Foreskin keratinocyte (primary cell): ENCODE measurements at places on chromosomes 7 and 10.

GRCh38 chr10:115572740-115573455, 479.7 kb downstream of the ATRNL1 start:
- DNase-seq: no peak

DNA sequence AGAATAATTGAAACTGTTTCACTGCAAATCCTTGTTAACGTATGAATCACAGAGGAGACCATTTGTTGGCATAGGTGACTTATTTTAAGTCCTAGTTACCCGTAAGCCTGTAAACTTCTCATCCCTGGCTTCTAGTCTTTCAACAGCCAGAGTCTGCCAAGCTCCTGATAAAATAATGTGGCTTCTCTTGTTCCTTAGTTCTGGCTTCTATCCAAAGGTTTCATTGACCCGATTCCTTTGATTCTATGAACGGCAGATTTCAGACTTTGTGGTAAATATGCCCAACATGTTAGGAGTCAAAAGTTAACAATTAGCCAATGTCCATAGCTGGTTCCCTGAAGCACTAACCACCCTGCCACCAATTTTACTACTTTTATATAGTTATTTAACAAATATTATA, 23.3 kb downstream of the DNAH11 start:
- no peak for DNase-seq

DNA sequence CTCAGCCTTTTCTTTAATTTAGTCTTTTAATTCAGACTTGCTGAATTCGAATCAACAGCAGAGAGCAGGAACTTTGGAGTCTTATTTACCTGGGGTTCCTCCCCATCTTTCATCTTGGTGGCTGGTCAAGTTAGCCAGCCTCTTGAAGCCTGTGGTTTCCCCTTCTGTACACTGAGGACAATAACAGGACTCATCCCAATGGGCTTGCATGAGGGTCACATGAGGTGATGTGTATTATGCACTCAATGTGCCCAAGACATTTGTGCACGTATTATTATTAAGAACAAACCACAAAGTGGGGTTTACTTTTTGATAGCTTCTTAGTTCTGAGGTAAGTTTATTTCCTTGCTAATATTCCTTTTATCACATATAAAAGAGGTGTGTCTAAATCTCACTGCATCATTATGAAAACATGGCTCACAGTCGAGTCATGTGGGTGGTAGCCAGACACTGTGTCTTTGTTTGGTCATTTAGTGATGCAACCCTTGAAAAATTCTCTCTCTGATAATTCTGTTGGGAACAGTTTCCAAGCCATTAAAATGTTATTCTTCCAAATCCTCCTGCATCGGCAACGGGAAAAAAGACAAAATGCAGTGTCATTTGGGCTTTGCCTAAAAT, 86.5 kb upstream of the GRB10 start:
- DNase-seq: peak; percentile 37

GRCh38 chr10:78333362-78334143, 299.9 kb downstream of the RPS24 start:
- DNase-seq: no peak

DNA sequence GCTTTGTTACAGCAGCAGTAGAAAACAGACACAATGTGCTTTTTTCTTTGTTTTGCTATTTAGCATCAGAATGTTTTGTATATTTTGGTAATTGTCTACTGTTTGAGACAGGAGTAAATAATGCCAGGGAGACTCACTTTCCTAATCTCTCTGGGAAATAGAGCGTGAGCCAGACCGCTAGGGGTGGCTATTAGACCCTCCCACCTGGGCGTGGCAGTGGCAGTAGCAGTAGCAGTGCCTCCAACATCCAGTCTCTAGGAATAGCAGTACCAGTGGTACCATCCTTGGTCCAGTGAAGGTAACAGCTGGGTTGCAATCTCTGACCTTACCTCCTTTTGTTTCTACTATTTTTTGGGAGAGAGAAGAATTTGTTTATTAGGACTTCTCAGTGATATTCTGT, 165.7 kb upstream of the MAGI2 start:
- no peak for DNase-seq

GRCh38 chr10:119301397-119301796, 94.0 kb downstream of the GRK5 start:
- no peak for DNase-seq

- DNase-seq: no peak
Observed at GRCh38 chr10:98673171-98673782, 226.5 kb upstream of the HPS1 start.

- DNase-seq: no peak
Observed at GRCh38 chr7:152122540-152122939, 97.1 kb downstream of the GALNT11 start.

- no peak for DNase-seq
Observed at GRCh38 chr10:108412323-108412722, 1247.8 kb upstream of the SORCS1 start.

- no peak for DNase-seq
Observed at GRCh38 chr10:49609283-49610113, 612 bp upstream of the SLC18A3 start.

- no peak for DNase-seq
Observed at GRCh38 chr7:157977306-157977705, 610.3 kb downstream of the PTPRN2 start.

- DNase-seq: no peak
Observed at GRCh38 chr10:71093531-71093930, 118.8 kb upstream of the UNC5B start.

DNA sequence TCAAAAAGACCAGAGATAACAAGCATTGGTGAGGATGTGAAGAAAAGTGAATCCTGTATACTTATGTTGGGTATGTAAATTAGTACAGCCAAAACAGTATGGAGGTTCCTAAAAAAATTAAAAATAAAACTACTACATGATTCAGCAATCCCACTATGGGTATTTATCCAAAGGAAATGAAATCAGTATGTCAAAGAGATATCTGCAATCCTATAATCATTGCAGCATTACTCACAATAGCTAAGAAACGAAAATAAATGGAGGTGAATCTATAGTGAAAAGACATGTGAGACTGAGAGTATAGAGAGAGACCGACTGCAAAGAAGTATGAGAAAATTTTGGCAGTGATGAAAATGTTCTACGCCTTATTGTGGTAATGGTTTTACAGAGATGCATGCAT, 139.2 kb upstream of the TMEM168 start:
- DNase-seq: no peak

GRCh38 chr7:45082031-45082830, 6.5 kb downstream of the NACAD start:
- DNase-seq: no peak

DNA sequence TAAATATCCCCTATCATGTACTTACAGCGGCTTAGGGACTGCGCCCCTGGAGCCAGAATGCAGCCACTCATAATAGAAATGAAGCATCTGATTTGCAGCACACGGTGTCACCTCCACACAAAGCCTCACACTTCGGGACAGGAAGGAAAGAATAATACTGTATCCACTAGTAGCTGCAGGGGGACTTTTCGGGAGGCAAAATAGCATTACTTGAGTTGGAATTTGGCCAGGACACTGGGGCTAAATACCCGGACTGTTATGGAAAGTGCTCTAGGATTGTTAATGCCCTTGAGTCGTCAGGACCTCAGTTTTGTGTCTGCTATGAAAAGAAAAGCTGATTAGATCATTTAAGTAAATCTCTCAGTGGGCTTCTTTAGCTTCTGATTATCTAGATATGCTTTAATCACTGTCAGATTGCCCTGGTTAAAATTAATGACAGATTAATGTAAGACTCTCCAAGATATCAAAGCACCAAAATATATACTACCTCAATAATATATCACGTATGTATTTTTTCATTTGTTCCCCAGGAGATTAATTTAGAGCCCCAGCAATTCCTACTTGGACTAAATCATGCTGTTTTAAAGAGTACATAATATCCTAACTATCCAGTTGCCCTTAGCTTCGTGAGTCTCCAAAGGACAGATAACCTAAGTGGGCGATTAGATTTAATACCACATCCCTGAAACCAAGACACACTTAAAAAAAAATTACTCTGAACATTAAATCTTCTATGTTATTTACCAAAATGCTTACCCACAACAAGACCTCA, 173.0 kb upstream of the NEBL start:
- no peak for DNase-seq

- no peak for DNase-seq
Observed at GRCh38 chr7:107164092-107164491, 4.7 kb upstream of the HBP1 start.

GRCh38 chr7:108805808-108806397, 236.2 kb downstream of the DNAJB9 start:
- DNase-seq: no peak

DNA sequence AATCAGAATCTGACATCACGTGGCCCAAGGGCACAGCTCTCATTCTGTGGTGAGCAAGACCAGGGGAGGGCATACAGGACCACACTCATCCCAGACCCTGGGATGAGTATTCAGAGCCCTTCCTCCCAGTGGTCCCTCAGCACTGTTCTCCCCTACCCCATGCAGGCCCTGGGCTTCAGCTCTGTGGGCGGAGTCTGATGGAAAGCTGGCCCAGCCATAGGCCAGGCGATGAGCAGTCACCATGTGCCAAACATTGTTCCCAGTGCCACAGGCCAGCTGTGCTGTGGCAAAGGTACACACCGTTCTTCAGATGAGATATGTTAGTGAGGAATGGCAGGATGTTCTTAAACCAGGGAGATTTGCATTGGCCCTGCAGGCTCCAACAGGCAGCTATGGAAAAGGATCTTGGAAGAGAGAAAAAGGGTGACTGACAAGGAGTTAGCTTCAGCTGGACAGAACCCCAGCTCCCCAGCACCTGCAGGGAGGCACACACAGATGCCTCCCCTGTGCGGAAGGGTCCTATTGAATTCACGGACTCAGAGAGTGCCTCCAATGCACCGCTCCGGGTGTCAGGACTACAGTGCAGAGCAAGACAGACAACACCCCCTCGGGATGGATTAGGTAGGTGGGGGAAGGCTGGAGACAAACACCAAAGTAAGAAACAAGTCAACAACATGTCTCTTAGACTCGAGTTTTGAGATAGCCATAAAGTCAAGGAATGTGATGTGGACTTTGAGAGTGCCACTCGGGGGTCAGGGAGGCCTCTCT, 596.0 kb upstream of the MGMT start:
- DNase-seq: no peak

DNA sequence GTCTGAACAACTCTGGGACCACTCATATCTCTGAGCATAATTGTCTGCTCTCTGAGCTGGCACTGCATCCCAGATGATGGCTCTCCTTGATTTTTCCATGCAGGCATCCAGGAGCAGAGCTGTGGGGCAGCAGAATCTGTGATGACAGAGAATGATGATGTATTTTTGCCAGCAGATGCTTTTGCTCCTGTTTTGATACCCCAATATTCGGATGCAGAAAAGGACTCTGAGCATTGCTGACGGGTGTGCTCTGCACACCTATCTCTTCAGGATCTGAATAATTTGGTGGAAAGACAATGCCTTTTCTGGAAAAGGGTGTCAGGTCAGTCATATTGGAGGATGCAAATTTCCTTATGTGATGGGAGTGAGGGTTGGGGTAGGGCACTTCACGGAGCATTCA, 735.9 kb downstream of the KCNMA1 start:
- DNase-seq: no peak

- peak; percentile 2 for DNase-seq
Observed at GRCh38 chr10:131418681-131419080, 107.2 kb upstream of the TCERG1L start.

DNA sequence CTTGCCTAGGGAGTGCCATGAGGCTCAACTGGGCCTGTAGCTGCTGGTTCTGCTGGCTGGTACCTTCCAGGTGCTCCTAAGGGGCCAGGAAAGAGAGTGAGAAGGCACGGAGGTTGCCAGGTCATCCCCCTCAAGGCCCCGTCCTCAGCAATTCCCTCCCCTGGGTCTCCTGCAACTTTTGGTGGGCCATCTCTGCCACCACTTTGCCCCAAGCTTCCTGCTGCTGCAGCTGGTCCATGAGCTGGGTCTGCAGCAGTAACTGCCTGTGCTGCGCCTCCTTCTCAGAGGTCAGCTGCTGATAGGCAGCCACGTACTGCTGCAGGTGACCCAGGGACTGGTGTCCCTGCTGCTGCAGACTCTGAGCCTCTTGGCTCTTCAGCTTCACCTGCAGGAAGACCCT, 17.3 kb upstream of the MTPAP start:
- DNase-seq: no peak

DNA sequence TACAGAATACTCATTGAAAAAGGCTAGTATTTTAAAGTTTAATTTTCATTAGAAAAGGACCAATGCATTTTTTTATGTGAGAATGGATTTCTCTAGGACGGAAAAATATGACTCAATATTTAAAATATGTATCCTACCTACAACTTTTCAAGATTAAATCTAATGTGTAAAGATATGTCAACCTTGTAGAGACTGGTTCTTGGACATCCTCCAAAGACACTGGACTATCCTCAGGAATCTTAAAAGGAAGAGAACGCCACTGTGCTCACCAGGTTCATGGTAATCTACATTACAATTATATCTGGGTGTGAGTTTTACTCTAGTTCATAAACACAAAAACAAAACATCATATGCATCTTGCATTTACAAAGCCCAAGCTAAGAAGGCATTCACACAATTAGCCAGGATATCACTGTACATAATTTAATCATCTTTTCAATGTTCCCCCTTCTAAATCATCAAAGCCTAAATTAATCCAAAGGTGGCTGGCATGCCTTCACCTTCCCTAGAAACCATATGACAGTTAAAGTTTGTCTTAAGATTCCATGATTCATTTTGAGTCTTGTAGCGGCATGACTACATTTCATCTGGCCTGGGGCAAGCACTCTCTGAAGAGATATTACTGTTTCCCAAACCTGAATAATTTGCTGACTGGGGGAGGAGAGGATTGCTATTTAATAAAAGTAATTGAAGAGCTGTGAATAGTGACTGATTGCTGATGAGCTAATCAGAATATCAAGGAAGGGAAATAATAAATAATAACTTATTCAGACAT, 12.0 kb downstream of the SGCE start:
- peak; percentile 79 for DNase-seq

DNA sequence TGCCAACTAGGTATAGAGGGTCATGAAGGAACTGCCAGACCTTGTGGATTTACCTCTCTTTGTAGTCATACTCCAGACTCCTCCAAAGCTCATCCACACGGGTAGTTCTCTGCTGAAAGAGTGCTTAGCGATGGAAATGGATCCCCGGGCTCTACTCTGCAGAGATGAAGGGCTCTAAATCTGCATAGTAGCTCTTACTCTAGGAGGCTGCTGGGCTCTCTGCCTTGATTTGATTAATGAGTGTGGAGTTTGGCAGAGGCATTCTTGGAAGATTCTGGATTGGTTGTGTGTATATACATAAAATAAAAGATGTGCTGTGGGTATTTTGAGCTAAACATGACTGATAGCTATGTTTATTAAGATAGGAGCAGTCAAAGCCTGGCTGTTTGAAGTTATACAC, 21.3 kb upstream of the CPXM2 start:
- DNase-seq: no peak

GRCh38 chr7:99030951-99031350, 113.0 kb downstream of the SMURF1 start:
- no peak for DNase-seq

GRCh38 chr10:122630526-122630925, 69.1 kb downstream of the C10orf120 start:
- DNase-seq: no peak

- DNase-seq: no peak
Observed at GRCh38 chr10:23826421-23826820, 382.5 kb upstream of the KIAA1217 start.

GRCh38 chr7:90853205-90853604, 257.1 kb downstream of the CDK14 start:
- DNase-seq: no peak
